ENCODE measurements at places on chromosomes 2 and 18.

GRCh38 chr18:30486856-30487255, 555.7 kb downstream of the DSC3 start:
- no peak for DNase-seq

DNA sequence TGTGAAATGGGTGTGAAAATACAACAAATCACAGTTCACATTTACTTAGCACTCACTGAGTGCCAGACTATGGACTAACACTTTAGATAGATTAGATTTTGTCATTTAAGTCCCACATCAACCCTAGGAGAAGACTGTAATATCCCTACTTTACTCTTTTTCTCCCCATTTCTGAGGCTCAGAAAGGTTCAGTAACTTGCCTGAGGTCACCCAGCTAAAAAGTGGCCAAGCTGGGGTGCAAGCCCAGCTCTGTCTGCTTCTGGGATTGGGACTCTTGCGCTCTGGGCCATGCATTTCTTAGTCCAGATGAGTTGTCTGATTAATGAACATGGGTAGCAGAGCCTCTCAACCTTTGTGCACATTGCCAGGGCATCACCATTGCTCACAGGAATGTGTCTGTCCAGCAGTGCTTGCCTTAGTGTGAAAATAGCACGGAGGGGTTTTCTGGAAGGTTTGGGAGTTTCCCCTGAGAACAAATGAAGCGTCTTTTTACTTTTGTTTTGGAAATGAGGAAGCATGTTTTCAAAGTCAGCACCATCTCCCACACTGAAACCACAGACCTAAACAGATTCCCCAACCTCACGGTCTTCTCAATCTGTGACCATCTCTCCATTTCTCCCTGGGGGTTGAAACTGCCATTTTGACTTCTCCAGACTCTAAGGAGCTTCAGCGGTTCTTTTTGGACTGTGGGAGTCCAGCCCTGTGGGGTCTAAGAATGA, 31.9 kb downstream of the NRP2 start:
- DNase-seq: peak; percentile 23

DNA sequence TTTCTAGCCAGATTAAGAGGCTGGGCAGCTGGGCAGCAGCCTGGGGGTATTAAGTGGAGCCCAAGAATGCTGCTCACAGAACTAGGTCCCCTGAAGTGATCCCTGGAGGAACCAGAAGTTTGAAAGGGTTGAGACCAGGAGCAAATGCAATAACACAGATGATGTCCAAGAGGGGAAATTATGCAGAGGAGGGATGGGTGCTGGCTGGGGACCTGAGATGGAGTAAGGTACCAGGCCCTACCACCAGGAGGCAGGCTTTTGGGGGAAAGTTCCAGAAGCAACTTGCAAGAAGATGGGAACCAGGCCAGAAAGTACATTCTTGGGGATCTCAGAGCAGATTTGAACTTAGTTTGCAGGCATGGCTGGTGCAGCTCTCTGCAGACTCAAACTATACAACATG, 175.1 kb downstream of the NCK2 start:
- DNase-seq: peak; percentile 55

DNA sequence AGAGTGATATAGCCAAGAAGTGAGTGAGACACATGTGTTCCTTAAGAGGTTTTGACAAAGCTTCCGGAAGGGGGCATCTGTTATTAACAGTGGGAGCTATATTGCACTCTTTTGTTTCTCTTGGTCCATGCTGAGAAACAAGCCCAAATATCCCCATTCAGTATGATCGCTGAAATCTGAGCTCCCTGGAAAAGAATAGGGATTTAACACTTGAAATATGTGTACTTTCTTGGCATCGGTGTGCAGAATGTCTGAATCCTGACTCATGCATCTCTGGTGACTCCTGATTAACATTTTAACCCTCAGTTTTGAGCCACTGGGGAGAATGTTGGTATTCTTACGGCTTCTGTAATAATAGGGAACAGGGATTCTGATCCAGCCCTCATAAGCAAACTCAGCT, 448.1 kb downstream of the TSN start:
- no peak for DNase-seq

- DNase-seq: no peak
Measured at GRCh38 chr18:8771930-8772329, 66.6 kb downstream of the MTCL1 start.

DNA sequence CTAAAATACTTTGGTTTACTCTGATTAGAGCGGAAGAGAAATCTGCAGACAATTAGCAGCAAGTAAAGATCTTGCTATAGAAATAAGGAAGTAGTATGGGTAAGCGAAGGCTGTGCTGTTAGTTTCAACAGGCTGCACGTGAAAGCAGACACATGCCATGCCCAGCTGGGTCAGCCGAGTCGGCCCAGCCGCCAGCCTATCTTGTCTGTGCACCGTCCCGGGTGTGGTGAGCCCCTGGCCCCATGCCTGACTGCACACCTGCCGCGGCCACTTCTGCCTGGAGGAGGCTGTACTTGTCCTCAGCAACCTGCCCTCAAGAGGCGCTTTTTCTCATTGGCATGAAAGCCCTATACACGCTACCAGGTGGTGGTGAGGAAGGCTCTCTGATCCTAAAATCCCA, 185.5 kb downstream of the SEPTIN10 start:
- DNase-seq: no peak

DNA sequence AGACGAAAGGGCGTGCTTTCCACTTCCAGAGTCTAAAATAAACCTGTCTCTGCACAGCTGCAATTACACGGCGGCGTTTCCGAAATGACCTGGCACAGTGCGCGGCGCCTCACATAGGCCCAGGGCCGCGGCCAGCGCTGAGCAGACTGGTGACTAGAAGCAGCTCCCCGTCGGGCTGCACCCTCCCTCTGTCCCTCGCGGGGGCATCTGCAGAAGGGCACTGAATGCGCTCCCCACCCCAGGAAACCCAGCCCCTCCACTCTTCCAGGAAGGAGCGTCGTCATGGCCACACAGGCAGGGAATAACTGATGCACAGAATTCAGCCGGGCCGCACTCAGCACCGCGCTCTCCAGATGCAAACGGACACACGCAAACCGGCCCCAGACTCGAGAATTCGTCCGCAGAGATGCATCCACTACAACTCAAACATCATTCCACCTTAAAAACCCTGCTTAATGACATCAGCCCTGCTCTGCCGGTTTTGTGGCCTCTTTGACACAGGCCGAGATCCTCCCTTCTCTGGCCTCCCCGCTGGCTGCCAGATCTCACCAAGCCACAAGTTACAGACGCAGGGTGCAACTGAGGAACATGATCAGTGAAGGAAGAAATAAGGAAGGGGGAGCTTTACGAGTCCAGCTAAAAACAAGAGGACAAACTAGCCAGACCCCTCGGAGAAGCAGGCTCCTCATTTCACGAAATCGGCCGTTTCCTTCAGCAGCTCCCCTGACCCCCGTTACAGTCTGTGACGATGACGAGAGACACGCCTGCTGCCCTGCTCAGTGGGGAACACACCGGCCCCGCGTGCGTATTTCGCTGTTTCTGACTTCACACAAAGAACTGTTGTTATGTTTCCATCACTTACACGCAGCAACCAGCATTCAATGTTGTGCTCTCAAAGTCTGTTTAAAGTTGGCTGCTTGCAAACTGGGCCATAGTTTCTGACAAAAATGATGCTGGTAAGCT, 40.2 kb downstream of the MBP start:
- DNase-seq: no peak

DNA sequence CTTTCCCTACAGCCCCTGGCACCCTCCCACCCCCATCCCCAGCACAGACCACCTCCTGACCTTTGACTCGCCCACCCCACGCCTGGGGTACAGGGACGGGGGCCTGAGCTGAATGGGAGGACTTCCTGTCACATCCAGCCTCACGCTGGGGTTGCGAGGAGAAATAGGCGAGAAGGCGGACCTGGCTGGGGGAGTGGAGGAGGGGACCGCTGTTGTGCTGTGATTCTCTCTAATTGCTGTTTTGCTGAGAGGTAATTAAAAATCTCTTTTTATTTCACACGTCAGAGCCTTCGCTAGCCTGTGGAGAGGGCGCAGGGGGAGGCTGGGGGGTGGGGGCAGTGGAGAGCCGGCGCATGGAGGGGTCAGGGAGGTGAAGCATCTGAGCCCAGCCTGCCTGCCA, 9.7 kb upstream of the ECEL1 start:
- no peak for DNase-seq

DNA sequence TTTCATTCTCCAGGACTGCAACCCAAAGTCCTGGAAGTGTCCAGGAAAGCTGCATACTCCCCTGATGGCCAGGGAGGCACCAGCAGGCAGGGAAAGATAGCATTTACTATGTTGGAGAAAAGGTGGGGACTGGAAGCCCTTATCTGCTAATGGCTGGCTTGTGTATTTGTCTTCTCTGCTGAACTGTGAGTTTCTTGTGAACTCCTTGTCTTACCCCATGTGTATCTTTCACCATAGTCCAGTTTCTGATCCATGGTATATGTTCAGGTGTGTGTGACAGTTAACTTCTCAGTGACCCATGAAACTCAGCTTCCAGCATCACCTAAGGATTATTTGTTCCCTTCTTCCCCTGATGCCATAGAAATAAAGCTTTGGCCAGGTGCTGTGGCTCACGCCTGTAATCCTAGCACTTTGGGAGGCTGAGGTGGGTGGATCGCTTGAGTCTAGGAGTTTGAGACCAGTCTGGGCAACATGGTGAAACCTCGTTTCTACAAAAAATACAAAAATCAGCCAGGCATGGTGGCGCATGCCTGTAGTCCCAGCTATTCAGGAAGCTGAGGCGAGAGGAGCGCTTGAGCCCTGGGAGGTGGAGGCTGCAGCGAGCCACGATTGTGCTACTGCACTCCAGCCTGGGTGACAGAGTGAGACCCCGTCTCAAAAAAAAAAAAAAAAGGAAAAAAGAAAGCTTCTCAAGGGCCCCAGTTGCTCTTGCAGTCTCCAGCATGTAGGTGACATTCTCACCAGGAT, 112.8 kb upstream of the MAP4K3 start:
- no peak for DNase-seq

DNA sequence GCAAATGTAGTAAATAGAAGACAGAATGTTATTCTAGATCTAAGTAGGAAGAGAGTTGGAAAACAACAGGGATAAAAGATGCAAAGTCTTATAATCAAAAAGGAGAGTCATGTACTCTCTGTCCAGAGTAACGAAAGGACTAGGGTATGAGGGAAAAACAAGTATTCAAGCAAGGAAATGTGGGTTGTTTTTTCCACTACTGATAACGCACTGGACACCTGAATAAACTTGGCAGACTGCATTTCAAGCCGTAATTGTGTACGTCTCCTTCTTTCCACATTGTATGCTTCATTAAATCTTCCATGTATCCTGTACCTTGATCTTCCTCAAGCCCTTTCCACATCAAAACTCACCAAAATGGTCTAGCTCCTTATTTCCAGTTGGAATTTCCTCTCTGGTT, 420.6 kb downstream of the ZEB2 start:
- DNase-seq: no peak

- DNase-seq: no peak
Measured at GRCh38 chr2:12686708-12687283, 29.9 kb upstream of the TRIB2 start.

DNA sequence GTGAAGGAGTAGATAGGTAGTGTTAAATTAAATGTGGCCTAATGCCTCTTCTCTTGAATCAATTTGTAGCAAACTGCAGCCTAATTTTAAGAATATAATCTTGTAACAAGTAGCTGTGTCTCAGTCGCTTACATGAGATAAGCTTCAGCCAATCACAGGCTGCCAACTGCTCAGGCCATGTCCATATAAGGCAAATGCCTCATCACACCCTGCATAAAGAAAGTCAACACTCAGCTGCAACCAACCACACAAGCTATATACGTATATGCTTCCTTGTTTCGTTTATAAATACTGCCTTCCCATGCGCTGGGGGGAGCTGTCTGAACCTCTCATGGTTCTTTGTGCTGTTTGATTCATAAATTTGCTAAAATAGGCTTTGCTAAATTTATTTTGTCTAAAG, 476.3 kb downstream of the TRIB2 start:
- no peak for DNase-seq

DNA sequence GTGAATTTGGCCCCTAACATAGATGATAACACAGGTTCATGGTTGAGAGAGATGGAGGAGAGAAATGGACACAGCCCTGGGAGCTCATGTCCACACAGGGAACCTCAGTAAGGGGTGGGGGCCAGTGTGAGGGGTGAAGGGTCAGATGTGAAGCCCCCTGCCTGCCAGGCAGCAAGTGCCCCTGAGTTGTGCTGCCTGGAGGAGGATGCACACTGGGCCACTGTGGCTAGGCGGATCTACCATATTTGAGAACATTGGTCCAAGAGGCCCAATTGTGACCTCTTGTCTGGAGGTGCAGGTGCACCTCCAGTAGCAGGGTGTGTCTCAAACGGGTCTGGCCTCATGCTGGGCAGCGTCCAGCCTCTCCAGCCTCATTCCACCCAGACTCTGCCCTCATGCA, 99.6 kb upstream of the SNTG2 start:
- no peak for DNase-seq

DNA sequence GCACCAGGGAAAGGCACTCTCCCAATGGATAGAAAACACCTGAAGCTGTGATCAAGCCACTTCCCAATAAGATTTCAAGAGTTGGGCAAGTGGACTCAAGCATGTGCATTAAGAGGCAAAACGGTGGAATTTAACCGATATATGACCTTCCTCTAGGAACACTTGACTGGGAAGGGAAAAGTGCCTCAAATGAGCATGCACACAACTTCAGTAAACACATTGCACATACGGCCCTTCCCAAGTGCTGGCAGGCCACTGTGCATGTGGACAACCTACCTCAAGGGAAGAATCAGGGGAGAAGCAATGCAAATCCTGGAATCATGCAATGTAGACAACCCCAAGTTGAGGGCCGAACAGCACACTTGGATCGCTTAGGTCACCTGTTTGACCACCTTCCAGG, 23.9 kb upstream of the SH3RF3 start:
- DNase-seq: no peak

DNA sequence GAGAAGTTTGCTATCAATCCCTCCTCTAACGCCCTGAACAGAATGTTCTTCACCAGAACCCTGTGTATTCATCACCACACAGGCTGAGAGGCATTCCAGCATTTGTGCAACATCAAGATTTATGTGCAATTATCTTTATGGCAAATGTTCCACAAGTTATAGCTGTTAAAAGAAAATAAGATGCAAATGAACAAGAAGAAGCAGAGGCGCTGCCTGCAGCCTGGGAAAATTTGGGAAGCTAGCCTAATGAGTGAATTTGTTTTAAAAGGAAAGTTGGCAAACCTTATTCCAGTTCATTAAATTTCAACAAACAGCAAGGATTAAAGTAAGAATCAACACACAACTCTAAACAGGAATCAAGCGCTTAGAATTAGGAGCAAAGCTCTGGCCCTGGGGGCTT, 5.3 kb downstream of the TPO start:
- DNase-seq: no peak

- DNase-seq: no peak
Measured at GRCh38 chr18:35746826-35747339, 165.3 kb downstream of the GALNT1 start.

DNA sequence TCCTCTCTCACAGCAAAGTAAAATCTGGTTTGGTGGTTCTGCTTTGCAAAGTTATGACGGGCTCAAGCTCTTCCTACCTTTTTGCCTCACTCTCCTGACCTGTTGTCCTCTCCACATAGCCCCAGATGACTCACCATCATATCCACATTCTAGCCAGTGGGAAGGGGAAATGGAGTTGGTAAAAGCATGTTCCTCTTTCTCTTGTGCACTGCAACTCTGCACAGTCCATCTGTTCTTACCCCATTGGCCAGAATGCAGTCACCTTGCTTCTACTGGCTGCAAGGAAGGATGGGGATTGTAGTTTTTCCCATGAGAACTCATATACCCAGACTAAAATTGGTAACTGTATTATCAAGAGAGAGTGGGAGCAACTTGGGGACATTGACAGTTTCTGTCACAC, 50.4 kb upstream of the SMIM21 start:
- DNase-seq: no peak

Data from stimulated activated naive CD8-positive, alpha-beta T cell treated with anti-CD3 and anti-CD28 coated beads, Interleukin-15, Interleukin-2, amounts not matched to agents 100 U/mL and 50 U/mL, for 24 hours (primary cell).